ENCODE measurements at places on chromosomes 3 and 15.

DNA sequence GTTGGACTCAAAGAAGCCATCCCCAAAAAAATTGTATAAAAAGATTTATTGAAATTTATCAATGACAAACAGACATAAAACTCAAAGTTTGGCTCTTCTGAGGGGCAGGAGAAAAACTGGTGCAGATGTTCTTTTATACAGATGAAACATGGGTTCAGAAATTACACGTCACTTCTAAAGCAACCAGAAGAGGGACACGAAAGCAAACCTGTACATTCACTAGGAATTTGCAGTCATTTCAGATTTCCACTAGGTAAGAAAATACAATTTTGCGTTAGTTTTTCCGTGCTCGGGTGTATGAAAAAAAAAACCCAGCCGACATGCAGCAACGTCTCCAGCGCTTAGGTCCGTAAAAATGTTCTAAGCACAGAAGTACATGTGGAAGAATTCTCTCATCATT, 41.8 kb downstream of the ANP32A start:
- DNase-seq = no peak

DNA sequence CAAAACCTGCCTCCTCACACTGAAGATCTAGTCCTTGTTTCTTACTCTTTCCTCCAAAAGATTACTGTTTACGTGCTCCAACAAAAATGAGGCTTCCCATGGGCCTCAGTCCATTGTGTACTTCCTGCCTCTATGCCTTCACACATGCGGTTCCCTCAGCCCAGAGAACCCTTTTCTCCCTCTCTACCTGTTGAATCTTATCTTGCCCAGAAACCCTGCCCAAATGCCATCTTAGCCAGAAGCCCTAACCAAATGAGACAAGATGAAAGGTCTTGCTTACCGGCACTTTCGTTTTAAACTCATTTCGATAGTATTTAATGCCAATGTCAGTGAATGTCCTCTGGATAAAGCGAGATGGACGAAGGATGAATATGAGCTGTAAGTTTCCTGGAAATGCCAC, 85.5 kb downstream of the B3GNT5 start:
- DNase-seq = no peak

- no peak for DNase-seq
Measured at GRCh38 chr3:55555873-55556618, 68.9 kb upstream of the WNT5A start.

GRCh38 chr3:27596334-27596841, 112.2 kb upstream of the SLC4A7 start:
- DNase-seq = no peak

GRCh38 chr15:74055804-74056203, 26.5 kb downstream of the GOLGA6A start:
- no peak for DNase-seq

DNA sequence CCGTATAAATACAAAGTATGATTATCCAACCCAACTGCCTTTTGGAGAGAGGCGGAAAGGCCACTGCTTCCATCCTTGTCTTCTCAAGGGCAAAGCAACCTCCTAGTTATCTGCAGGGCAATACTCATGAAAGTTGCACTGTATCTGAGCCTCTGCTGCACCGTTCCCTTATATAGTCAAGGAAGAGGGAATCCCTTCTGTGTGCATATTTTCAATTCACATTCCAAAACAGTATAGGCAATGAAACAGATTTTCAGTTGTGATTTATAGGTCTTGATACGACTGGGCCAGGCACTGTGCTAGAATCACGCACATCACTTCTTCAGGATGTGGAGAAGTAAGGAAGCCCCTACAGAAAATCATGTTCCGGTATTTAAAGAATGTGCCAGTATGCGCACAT, 455.7 kb downstream of the FOXP1 start:
- DNase-seq = no peak

DNA sequence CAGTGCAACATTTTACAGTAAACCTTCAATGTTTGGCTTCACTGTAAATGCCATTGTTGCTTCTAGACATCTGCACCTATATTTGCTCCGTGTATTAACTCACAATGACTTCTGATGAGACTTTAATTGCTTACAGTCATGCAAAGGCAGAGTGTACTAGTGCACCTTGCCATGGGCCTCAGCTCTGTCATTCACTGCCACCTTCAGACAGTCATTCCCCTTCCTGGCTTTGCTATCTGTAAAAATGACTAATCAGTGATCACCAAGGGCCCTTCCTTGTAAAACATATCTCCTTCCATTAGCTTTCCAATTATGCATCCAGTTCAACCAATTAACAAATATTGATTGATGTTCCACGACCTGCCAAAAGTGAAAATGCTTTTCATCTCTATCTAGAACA, 120.3 kb downstream of the ARRDC4 start:
- DNase-seq = no peak

GRCh38 chr3:106172101-106172500, 303.3 kb upstream of the CBLB start:
- no peak for DNase-seq

DNA sequence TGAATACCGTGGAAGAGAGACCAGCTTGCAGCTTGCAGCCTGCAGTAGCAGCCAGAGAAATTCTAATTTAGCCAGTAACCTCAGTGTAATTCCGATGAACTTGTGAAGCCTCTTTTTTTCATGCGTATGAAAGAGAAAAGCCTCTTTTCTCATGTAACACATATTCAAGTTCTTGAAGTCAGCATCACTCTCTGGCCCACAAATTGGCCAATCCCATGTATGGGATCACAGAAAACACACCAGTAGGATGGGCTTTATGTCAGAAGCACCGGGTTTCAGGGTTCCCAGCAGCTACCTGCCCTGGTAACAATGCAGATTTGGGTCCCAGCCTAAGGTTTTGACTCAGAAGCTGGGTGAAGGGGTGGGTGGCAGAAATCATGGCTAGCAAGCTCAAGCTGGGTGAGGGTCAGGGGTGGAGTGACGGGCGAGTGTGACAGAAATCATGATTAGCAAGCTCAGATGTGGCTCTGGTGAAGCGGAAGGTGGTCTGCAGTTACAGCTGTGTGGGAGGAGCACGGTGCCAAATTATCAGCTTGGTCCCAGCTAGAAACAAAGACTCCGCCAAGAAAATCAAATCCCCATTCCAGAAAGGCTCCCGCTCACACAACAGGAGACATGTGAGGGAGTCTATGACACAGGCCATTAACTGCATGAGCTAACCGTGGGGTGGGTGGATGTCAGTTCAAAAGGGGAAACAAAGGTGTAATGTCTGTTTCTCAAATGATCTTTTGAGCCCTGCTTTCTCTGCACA, 86.6 kb downstream of the SNRK start:
- no peak for DNase-seq

DNA sequence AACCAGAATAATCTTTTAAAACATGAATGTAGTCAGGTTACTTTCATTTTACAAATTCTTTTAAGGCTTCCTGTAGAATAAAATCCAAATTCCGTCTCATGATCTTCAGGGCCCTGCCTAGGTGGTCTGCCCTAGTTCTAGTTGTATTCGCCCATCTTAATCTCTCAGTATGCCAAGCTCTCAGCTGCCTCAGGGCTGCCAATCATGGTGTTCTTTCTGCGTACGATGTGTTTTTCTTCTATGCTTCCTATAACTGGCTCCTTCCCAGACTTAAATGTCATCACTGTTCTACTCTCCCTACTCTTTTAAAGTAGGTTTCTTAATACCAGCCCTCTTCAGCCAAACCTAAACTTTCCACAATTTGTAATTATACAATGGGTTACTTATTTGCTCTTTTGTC, 107.4 kb downstream of the GREM1 start:
- no peak for DNase-seq

DNA sequence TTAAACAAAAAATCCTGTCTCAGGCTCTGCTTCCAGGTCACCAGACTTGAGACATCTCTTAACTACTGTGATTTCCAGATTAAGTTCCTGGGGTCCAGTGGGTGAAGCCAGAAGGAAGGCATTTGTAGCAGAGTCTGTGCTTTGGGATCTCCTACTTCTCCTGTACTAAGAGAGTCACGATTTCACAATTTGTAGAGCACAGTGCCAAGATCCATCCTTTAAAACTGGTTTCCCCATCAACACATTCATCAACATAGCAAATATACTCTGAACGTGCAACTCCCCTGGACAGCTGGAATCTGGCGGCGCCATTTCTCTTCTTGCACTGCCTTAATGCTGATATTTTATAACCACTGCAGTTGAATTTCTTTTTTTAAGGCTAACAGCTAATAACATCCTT, 33.2 kb downstream of the CDCP1 start:
- DNase-seq = no peak

GRCh38 chr15:84970843-84971242, 10.8 kb upstream of the PDE8A start:
- DNase-seq = no peak

GRCh38 chr3:194327218-194328052, 23.7 kb downstream of the CPN2 start:
- peak; percentile 24 for DNase-seq

- no peak for DNase-seq
Measured at GRCh38 chr15:29034593-29035335, 149.0 kb downstream of the APBA2 start.

- no peak for DNase-seq
Measured at GRCh38 chr15:100515758-100516157, 13.0 kb downstream of the CERS3 start.

GRCh38 chr15:65377105-65377975, 462 bp downstream of the IGDCC3 start:
- DNase-seq = no peak

DNA sequence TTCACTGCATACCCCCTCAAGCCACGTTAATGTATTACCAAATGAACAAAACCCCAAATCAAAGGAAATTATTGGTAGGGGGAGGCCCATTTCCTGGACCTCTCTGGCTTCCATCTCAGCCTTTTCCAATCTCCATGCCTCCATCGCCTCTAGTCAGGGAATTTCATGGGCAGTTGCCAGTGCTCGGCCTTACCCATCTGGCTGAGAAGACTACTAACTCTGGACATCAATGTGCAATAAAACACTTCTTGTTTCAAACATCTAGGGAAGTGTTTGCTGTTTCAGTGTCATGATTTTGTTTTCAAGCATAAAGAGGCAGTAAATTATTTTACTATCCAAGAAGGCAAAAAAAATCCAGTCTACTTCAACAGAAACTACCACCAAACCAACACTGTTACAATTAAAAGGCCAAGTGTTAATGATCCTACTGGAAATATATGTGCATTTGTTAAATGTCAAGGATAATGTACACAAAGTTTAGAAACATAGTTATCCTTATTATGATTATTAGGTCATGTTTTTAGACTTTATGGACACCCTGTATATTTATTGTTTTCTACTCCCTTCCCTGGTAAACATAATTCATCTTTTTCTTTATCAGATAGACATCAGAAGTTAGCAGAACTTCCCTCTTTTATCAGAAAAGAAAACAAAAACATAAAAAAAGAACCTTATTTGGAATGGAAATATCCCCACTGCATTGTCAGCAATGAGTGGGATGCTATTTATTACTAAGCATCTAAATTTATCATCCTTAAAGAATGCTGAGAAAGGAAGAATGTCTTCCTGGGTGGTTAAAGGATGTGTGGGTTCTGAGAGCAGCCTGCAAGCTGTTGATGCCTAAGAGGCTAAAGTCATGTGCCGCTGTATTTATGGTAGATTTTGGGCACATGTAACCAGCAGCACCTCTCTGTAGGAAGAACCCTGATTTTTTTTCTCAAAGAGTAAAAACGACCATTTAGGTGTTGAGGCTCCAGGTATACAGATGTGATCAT, 15.2 kb downstream of the LDHAL6B start:
- DNase-seq = no peak

DNA sequence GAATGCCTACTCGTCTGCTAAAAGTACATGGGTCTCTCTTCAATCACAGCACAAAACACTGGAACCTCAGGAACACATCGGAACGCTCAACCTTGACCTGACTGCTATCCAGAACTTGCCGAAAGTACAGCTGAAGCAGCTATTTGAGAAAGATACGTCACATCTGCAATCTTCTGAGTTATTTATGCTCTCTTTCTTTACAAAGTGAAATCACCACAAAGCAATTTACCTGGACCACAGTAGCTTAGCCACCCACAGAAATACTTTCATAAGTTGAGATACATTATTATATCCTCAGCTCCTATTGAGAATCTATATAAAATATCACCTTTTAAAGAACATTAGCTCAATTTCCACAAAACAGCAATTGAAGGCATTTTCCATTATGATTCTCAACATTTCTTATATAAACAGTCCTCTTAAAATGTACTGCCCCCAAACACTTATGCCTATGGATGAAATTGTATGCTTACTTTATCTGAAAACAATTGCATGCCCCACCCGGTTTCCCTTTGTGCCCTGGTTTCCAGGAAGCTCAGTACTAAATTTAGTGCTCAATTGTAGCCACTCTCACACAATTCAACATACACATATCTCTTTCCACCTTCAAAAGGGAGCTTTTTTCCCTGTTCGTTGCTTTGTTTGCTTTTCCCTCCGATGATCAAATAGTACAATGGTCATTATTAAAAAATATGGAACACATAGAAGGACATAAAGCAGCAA, 31.8 kb downstream of the HEG1 start:
- DNase-seq = no peak

DNA sequence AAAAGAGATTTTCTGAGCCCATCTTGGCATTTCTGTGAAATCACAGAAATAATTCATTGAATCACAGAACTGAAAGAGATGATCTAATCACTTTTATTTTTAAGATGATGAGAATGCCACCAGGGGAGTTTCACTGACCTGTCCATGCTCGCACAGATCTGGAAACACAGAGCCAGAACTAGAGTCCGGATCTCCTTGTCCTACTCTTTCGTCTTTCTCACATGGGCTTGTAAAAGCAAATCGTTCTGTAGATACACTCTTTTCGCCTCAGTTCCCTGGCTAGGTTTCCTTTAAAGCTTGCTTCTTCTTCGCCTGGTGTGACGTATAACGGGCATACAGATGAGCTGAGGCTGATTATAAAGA, 122.5 kb upstream of the SPRED1 start:
- DNase-seq = no peak

DNA sequence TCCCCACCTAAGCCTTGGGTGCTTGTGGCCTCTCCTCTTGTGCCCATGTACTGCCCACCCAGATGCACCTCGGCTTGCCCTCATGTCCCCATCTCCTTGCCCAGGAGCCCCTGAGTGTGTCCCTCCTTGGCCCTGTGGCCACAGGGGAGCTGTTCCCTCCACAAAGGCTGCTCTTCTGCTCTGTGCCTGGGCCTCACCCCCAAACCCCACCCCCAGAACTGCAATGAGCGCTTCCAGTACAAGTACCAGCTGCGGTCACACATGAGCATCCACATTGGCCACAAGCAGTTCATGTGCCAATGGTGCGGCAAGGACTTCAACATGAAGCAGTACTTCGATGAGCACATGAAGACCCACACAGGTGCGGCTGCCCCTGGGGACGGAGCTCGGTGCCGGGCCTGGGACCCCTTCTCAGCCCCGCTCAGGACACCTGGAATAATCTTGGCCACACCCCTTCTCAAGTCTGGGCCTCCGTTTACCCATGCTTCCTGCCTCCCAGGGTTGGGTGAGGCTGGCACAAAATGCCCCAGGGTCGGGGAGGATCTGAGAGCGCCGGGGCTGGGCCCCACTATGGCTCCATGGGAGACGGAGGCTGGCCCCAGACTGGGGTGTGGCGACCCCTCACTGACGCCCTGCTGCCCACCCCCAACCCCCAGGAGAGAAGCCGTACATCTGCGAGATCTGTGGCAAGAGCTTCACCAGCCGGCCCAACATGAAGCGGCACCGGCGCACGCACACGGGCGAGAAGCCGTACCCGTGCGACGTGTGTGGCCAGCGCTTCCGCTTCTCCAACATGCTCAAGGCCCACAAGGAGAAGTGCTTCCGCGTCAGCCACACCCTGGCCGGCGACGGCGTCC, 10.3 kb downstream of the ZBTB47 start:
- DNase-seq = no peak

All from effector memory CD8-positive, alpha-beta T cell (primary cell).